ENCODE measurements at places on chromosomes 1 and 21.
A peak's percentile ranks its signal among the peaks of the same experiment; 100 is the strongest.

GRCh38 chr1:182658055-182658454, 26.3 kb downstream of the RGS8 start:
- no peak for DNase-seq

GRCh38 chr1:202216691-202217090, 23.1 kb downstream of the LGR6 start:
- no peak for DNase-seq

- DNase-seq, result no peak
Observed at GRCh38 chr1:101363891-101364318, 127.1 kb downstream of the S1PR1 start.

- no peak for DNase-seq
Observed at GRCh38 chr1:181737056-181737455, 253.7 kb downstream of the CACNA1E start.

DNA sequence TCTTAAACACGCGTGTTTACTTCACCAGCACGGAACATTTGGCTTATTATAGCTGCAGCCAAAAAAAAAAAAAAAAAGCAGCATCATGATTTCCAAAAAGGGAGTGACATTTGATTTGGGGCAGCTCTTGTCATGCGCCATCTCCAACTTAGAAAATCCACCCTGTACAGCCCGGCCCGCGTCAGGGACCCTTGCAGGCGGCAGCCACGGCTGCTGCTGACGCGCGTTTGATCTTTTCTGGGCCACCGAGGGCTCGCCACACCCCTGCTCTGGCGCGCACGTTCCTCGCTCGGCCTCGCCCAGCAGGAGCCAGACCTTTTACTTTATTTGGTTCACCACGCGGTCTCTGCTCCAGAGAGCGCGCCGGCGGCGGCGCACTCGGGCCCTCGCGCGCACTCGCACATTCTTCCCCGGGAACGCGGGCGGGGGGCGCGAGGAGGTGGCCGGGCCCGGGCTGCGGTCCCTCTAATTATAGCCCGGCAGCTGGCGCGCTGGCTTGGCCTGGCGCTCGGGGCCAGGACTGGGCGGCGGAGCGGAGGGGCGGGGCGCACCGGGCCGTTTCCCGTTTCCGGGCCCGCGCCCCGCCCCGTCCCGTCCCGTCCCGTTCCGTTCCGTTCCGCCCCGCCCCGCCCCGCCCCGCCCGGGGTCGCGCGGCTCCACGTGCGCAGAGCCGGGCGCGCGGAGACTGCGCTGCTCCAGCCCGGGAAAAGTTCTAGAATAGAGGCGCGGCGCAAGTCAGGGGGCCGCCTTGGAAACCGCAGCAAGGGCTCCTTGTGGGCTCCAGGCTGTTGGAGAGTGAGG, 10.2 kb downstream of the IRF2BP2 start:
- DNase-seq, result peak; percentile 95

- DNase-seq, result no peak
Observed at GRCh38 chr1:246460406-246460805, 46.7 kb downstream of the SMYD3 start.

DNA sequence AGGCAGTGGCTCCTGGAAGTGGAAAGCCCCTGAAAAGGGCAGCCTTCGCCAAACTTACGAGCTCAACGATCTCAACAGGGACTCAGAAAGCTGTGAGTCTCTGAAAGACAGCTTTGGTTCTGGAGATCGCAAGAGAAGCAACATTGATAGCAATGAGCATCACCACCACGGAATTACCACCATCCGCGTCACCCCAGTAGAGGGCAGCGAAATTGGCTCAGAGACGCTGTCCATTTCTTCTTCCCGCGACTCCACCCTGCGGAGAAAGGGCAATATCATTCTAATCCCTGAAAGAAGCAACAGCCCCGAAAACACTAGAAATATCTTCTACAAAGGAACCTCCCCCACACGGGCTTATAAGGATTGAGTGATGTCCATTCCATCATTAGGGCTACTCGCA, 42.4 kb downstream of the PLPPR4 start:
- DNase-seq, result peak; percentile 6

DNA sequence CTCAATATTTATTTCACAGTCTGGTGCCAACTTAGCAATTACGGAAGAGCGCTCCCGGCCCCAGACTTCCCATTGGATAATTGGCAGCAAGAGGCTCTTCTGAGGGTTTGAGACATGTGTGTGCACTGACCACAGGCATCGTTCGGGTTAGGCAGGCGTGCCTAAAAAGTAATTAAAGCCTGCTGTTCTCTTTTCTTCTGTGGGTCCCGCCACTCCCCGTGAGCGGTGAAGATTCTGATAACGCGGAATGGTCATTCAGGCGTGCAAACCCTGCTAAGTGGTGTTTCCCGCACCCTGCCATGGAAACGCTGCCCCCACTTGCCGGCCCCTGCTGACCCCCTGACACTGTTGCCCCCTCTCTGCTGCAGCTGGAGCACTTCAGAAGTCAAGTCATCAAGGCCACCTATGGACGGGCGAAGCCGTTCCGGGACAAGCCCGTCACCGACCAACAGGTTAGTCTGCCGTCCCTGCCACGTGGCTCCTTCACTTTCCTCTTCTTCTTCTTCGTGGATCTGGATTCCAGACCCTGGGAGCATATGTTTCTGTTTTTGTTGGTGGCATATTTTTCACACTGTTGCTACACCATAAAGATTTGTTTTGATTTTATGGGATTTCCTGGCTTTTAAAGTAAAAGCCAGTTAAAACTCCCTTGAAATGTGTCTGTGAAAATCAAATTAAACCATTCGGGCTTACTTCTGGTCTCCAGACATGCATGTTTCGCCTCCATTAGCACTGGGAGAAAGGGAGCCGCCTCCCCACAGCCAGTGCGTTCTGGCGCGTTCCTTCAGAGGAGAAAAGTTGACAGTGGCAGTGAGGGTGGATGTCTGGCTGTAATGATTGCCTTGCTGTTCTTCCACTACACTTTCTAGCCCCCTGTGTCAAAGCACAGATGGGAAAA, 79.9 kb downstream of the FHAD1 start:
- peak; percentile 16 for DNase-seq

Measured in ELF-1 (cell line).